ENCODE measurements at places on chromosomes 13 and 19. TPM values are rescaled to one million over a fixed set of nuclear protein-coding genes. Genes with fewer than 3 reads are reported as not detected.

- H3K4me1 ChIP-seq = no peaks in the 10 kb centered on the region
- H3K36me3 ChIP-seq = no peaks in the 10 kb centered on the region
- H3K27me3 ChIP-seq = peaks cover 5% of the 10 kb centered on the region
- H3K4me3 ChIP-seq = no peak overlapping the region
- no peak for DNase-seq
- H3K27ac ChIP-seq = no peak overlapping the region
These were observed 16.6 kb upstream of the TRIM13 start for GRCh38 chr13:49980266-49980665.

- no peak overlapping the region for H3K27ac ChIP-seq
- H3K4me3 ChIP-seq = no peak overlapping the region
- no peaks in the 10 kb centered on the region for H3K4me1 ChIP-seq
- peaks cover 87% of the 10 kb centered on the region for H3K36me3 ChIP-seq
- no peak for DNase-seq
These were observed 19.1 kb upstream of the ZNF260 start for GRCh38 chr19:36547001-36547732.

DNA sequence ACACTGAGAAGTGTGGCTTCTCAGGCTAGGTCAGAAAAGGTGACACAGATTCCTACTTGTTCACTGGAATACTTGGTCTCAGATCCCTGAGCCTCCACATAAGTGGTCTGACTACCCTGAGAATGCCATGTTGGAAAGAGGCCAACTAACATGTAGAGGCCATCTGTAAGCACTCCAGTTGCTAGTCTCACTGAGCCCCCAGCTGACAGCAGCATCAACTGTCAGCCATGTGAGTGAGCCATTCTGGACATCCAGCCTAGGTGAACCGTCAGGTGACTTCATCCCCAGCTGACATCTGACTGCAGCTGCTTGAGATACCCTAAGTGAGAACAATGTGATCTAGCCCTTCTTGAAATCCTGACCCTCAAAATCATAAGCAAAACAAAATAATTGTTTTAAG, 18.1 kb upstream of the ARL11 start:
- peak; percentile 40 for DNase-seq
- H3K4me3 ChIP-seq = no peak overlapping the region
- H3K27me3 ChIP-seq = no peaks in the 10 kb centered on the region
- H3K36me3 ChIP-seq = no peaks in the 10 kb centered on the region
- no peak overlapping the region for H3K27ac ChIP-seq
- peaks cover 4% of the 10 kb centered on the region for H3K4me1 ChIP-seq

DNA sequence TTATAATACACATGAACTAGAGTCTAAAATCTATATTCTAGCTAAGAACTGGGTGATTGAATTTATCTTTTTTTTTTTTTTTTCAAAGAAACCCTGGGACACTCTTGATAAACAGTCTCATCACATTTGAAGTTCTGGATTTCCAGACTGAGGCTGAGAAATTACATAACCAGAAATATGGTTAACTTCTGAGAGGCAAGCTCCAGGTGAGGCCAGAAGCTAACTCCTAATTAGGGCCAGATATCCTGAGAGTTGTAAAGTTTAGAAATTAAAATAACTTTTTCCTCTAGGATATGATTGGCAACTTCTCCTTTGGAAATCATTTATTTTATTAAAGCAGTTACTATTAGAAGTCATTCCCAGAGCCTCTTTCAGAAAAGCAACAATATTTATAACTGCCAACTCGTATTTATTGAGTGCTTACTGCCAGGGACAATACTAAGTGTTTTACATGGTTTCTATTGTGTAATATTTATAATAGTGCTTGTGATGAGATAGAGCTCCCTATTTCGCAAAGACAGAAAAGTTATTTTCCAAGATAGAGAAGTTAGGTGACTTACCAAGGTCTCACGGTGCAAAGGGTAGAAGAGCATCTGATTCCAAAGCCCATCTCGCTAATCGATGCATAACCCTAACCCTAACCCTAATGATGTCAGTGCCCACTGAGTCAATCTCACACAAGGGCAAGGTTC, 187.7 kb downstream of the DCT start:
- H3K4me3 ChIP-seq = no peak overlapping the region
- H3K27ac ChIP-seq = no peak overlapping the region
- H3K36me3 ChIP-seq = no peaks in the 10 kb centered on the region
- H3K4me1 ChIP-seq = peaks cover 7% of the 10 kb centered on the region
- H3K27me3 ChIP-seq = no peaks in the 10 kb centered on the region

- no peaks in the 10 kb centered on the region for H3K4me1 ChIP-seq
- H3K4me3 ChIP-seq = no peak overlapping the region
- H3K36me3 ChIP-seq = no peaks in the 10 kb centered on the region
- DNase-seq = no peak
These were observed 41.7 kb downstream of the PCDH17 start for GRCh38 chr13:57673197-57673596.

- H3K4me3 ChIP-seq = no peak overlapping the region
- peaks cover 6% of the 10 kb centered on the region for H3K27me3 ChIP-seq
- peaks cover 12% of the 10 kb centered on the region for H3K4me1 ChIP-seq
- no peak for DNase-seq
These were observed 66.6 kb downstream of the ARHGEF18 start for GRCh38 chr19:7415163-7415856.

- no peaks in the 10 kb centered on the region for H3K4me1 ChIP-seq
- H3K27me3 ChIP-seq = no peaks in the 10 kb centered on the region
- H3K36me3 ChIP-seq = no peaks in the 10 kb centered on the region
- H3K4me3 ChIP-seq = no peak overlapping the region
- no peak overlapping the region for H3K27ac ChIP-seq
- DNase-seq = no peak
These were observed 7.0 kb downstream of the ABHD8 start for GRCh38 chr19:17296273-17296672.

DNA sequence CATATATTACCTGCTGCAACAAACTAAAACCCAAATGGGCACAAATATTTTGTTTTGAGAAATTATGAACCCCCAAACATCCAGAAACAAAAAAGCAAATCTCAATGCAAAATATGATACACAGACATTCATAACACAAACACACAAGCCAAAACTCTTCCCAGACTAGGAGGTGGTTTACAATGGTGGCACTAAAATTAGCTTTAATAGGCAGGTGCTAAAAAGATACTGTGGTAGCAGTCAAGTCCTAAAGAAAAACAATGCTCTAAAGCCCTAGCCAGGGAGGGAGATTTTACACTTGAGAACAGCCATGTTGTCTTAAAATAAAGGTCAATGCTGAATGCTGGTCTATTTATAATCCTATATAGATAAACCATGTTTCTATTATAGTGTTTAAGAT, 65.0 kb downstream of the DOCK9 start:
- H3K27me3 ChIP-seq = peaks cover 1% of the 10 kb centered on the region
- DNase-seq = no peak
- no peak overlapping the region for H3K4me3 ChIP-seq
- no peaks in the 10 kb centered on the region for H3K36me3 ChIP-seq

DNA sequence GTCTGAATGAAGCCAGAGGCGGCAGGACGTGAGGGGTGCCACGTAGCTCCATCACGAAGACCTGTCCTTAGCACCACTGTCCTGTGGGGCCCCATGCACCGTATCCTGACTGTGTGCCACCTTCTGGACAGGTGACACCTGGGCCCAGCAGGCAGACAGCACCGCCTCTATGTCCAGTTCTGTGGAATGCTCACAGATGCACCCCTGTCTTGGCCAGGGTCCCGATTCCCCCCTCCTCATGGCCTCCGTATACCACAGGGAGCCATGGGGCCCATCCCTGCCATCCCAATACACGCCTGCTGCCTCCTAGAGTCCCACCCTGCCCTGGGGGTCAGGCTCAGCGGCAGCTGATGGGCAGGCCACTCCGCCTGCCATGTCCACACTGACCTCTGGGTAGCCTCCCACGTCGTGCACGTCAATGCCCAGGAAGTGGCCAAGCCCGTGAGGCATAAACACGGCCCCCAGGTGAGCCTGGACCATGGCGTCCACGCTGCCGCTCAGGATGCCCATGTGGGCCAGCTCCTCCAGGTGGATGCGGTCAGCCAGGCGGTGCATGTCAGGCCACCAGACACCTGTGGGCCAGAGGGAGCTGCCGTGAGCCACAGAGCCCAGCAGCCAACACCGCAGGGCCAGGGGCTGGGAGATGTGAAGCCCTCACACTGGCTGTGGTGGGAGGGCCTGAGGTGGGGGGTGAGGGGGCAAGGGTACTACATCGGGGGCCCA, 17.6 kb downstream of the CEBPG start:
- peaks cover 6% of the 10 kb centered on the region for H3K27me3 ChIP-seq
- H3K36me3 ChIP-seq = no peaks in the 10 kb centered on the region
- H3K4me3 ChIP-seq = no peak overlapping the region
- H3K27ac ChIP-seq = no peak overlapping the region

- no peaks in the 10 kb centered on the region for H3K36me3 ChIP-seq
- no peak overlapping the region for H3K27ac ChIP-seq
- no peak overlapping the region for H3K4me3 ChIP-seq
- DNase-seq = no peak
These were observed 825.2 kb downstream of the SLITRK1 start for GRCh38 chr13:83057119-83057518.

DNA sequence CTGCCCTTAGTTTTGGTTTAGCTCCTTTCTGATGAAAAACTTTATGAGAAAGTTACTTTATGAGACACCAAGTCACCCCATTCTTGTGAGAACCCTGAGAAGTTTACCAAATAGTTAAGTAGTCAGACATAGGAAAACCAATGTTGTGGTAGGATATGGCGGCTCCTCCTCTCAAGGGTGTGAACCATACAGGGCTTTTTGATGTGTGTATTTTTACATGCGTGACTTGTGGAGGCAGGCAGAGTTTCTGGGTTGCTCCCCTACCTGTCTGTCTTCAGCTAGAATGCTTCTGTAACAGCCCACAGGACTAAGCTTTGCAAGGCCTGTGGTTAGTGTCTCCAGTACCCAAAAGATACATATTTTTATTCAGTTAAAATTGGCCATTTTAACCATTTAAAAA, 18.3 kb downstream of the UBAC2 start:
- no peak for DNase-seq
- peaks cover 19% of the 10 kb centered on the region for H3K4me1 ChIP-seq
- H3K27ac ChIP-seq = no peak overlapping the region
- H3K4me3 ChIP-seq = no peak overlapping the region
- H3K27me3 ChIP-seq = no peaks in the 10 kb centered on the region

Gene HSPB6
- 0.49 TPM for total RNA-seq

Gene POU2F2
- 53.4 TPM for total RNA-seq

Gene CDX2
- total RNA-seq = 1.1 TPM

Gene FAM216B
- total RNA-seq = not detected

Gene IL17D
- 1.3 TPM for total RNA-seq

Gene TGDS
- 6.3 TPM for total RNA-seq

Data from glutamatergic neuron (in vitro differentiated cells).